Right ventricle myocardium superior (tissue), 1 donor: ENCODE measurements at places on chromosomes 16 and 17. TPM values are rescaled to one million over a fixed set of nuclear protein-coding genes. Genes with fewer than 3 reads are reported as not detected.

The SCN4A gene
- total RNA-seq = 0.56 TPM

DNA sequence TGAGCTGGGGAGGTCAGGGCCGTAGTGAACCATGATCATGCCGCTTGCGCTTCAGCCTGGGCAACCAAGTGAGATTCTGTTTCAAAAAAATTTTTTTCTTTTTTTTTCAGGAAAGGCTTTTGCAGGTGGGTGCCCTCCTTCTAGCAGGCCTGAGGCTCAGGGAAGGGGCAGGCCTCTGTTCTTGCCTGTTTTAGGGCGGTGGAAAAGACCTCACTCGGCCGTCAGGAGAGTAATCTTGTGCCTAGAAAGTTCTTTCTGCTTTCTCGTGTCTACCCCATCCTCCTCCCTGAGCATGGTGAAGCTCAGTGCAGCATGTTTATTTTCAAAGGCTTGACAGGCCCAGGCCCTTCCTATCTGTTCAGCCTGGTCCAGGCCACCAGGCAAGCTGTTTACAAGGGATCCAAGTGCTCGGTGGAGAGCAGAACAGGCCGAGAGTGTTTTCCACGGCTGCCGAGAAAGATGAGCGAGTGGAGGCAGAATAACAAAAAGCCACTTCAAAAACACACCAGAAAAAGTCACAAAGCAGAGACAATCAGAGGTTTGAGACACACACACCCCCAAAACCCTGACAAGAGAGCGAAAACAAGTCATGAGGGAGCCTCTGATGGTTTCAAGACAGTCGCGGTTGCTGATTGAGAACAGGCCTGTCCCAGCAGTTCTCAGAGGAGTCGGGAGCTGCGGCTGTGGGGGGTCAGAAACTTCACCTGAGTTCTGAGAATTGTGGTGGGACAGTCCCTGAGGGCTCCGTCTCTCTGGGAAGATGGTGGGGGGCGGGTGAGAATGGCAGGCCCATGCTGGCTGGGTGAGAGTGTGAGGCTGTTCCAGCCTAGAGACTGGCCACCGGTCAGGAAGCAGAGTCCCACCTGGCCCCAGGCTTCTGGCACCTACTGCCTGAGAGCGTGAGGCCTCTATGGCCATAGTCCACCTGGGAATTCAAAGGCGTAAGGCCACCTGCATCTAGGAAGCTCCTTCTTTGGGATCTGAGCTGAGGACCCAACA, 37.5 kb upstream of the CCR7 start:
- no peak for DNase-seq

GRCh38 chr16:86959091-86959651, 358.0 kb downstream of the C16orf95 start:
- DNase-seq = no peak

DNA sequence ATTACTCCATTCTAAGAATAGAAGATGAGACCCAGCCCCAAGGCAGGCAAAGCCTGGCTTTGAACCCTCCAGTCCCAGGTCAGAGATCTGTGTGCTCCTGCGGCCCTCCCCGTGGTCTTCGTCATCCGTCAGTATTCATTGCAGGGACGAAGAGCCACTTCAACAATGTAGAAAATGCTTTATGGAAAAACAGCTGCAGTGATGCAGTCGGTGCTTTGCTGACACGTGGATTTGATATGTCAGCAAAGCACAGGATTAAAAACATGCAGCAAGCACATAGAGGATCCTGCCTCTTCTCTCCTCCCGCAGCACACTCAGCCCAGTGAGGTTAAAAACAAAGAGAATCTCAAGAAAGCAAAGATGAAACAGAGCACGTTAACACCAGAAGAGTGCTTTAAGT, 117.1 kb upstream of the AXIN2 start:
- DNase-seq = no peak

GRCh38 chr16:62102588-62102987, 66.3 kb upstream of the CDH8 start:
- DNase-seq = no peak

- peak; percentile 70 for DNase-seq
Measured at GRCh38 chr16:4660454-4661007, 32.8 kb upstream of the NUDT16L1 start.

GRCh38 chr16:30998852-30999761, 11.3 kb downstream of the STX1B start:
- no peak for DNase-seq

DNA sequence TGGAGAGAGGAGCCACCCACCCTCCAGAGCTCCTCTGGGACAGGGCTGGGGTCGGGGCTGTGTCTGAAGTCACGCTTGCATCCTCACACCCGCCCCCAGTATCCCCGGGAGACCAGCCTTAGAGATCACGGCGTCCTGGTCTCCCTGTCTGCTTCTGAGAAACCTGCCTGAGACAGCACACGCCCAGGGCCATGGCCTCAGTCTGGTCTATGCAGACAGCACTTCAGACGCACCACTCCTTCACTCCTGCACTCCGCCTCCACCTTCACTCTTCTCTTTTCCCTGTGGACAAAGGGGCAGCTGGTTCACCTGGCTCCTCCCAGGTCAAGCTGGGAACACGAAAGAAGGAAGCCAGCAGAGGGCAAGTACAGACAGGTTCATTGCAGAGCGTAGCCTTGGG, 248.0 kb upstream of the GSE1 start:
- DNase-seq = no peak

- DNase-seq = no peak
Measured at GRCh38 chr16:5042574-5043171, 8.9 kb upstream of the NAGPA start.

DNA sequence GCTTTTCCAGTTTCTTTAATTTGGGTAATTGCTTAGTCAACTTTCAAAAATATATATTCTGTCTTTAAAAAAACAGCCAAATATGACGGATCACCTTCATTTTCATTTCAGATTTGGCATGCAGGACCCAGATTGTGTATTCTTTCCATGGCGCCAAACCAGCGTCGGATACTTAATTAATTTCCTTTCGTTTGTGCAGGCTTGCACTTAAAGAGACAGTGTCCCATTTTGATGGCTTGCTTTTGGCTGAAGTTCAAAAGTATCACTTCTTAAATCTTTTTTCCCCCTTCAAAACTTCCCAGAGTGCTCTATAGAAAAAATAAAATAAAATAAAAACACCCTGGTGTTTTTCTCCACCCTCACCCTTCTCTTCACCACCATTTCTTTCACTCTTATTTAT, 394.5 kb upstream of the SOX9 start:
- DNase-seq = no peak

The FASN gene
- total RNA-seq = 23.0 TPM

GRCh38 chr17:82243648-82244412, 15.0 kb downstream of the SLC16A3 start:
- DNase-seq = no peak

- DNase-seq = no peak
Measured at GRCh38 chr16:21194771-21195301, 16.5 kb downstream of the ZP2 start.

DNA sequence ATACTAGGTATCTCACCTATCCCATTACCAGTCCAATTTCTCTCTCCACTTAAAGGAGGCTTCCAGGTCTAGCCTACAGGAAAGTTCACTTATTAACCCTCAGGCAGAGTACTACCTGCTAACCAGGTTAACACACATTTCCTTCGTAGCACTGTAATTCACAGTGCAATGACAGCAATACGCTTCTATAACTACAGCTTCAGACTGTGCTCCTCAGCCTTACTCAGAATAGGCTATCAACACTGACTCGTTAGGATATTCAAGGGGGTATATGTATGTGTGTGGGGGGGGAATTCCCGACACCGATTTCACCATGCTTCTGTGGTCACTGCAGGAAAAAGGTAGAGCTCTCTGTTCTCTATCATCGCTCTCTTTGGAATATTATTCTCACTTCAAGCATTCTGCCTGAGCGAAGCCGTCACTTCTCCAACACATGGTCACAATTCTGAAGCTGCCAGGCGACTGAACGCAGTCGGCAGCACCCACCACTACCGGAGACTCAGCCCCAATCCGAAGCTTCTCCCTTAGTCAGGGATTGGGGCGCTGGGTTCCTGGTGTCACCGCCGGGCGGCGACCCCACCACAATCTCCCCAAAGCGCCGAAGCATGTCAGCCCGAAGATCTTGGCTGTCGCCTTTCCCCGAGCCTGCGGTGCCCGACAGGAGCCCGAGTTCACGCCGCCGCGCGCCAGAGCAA, 618 bp downstream of the GGA3 start:
- no peak for DNase-seq

The WFIKKN2 gene
- 0.51 TPM for total RNA-seq

DNA sequence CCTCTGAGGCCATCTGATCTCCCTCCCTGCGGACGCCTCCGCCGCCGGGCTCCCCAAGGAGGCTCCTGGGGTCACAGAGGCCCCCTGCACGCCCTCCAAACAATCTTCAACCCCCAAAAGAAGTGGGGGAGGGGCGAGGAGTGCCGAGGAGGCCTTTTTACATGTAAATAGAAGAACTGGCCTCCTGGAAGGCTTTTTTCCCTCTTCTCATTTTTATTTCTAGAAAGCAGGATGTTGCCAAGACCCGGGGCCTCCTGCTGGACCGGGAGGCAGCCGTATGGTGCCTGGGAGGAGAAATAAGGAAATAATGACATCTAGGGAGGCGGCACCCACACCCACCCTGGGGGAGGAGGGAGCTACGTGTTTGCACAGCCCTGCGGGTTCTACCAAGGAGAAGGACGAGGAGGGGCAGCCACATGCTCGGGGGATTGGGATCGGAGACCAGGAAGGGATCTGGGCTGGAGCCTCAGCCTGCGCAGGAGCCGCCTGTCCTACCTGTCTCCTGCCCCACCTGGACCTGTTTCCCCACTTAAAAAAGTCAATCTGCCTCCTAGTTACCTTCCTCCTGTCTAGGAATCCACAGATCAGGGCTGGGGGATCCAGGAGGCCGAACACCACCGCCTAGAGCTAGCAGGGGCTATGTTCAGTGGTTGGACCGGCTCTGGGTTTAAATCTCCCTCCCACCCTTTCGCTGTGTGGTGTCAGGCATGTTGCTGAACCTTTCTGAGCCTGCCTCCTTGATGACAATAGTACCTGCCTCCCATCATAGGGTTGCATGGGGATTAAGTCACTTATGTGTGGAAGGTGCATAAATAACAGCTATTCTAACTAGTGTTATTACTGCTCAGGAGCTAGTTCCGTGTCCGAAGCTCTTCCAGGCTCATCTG, 175.7 kb upstream of the GSE1 start:
- no peak for DNase-seq

The CDR2L gene
- total RNA-seq = 18.4 TPM

The KRT33A gene
- total RNA-seq = not detected

DNA sequence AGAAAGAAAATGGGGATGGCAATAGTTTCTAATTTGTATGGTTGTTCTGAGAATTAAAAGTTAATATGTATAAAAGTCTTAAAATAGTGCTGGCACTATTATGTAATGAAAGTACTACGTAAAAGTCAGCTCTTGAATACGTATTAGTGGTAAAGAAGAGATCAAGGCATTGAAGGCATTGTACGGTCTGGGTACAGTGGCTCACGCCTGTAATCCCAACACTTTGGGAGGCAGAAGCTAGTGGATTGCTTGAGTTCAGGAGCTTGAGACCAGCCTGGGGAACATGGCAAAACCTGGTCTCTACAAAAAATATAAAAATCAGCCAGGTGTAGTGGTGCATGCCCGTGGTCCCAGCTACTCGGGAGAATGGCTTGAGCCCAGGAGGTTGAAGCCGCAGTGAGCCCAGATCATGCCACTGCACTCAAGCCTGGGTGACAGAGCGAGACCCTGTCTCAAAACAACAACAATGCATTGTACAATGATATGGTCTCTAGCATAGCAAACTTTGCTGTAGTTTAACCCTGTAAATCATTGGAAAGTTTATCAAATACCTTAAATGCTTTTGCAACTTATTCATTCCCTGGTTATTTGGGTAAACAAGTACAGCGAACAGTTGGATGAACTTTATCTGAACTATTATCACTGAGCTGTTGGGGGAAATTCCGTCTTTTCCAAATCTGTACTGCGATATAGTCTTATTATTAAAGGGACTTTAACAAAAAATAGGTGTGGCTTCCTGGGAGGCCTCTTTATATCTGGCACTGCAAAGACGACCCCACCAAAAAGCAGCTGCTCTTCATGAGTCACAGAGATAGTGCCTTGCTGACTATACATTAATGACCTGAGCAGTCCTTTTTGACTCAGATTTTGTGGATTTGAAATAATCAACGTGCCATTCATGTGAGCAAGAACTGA, 73.6 kb downstream of the GPRC5B start:
- no peak for DNase-seq

The MYOCD gene
- total RNA-seq = 33.7 TPM

The DCTPP1 gene
- total RNA-seq = 38.4 TPM

The NPTX1 gene
- total RNA-seq = not detected

The TSPOAP1 gene
- 13.6 TPM for total RNA-seq

DNA sequence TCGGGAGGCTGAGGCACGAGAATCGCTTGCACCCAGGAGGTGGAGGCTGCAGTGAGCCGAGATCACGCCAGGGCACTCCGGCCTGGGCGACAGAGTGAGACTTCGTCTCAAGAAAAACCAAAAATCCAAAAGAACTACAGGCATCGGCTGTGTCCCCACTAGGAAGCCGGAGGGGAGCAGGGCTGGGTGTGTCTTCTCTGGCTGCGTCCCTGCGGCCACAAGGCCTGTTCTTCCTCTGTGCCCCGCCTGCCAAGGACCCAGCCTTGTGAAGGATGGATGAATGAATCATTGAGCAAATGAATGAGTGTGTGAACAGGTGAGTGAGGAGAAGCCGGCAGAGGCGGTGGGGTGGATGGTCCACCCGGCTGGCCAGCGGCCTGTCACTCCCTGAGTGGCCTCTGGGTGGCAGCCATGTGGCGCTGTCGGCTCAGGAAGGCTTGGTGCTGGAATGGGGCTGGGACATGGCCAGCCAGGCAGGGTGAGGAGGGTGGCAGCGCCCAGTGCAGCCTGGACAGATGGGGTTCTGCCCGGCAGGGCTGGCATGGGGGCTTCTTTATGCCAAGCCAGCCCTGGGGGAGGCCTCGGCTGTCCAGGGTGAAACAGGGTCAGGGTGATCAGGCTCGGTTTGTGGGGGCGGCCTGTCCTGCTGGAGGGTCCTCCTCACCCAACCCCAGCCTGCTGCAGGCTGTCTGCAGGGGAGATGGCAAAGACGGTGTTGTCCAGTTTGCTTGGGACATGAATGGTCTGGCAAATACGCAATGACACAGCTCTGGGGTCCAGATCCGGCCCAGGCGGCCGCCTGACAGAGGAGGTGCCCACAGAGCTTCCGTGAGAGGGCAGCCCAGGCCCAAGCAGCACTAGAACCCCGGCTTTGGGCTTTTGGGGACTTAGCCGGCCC, 21.7 kb downstream of the SLC25A10 start:
- peak; percentile 89 for DNase-seq

The ZPBP2 gene
- not detected for total RNA-seq

- no peak for DNase-seq
Measured at GRCh38 chr16:26911436-26911835, 155.3 kb upstream of the C16orf82 start.
